ENCODE measurements at places on chromosomes 3 and 15.

GRCh38 chr15:39788108-39788507 is 5.5 kb upstream of the FSIP1 start:
- no peak for DNase-seq

DNA sequence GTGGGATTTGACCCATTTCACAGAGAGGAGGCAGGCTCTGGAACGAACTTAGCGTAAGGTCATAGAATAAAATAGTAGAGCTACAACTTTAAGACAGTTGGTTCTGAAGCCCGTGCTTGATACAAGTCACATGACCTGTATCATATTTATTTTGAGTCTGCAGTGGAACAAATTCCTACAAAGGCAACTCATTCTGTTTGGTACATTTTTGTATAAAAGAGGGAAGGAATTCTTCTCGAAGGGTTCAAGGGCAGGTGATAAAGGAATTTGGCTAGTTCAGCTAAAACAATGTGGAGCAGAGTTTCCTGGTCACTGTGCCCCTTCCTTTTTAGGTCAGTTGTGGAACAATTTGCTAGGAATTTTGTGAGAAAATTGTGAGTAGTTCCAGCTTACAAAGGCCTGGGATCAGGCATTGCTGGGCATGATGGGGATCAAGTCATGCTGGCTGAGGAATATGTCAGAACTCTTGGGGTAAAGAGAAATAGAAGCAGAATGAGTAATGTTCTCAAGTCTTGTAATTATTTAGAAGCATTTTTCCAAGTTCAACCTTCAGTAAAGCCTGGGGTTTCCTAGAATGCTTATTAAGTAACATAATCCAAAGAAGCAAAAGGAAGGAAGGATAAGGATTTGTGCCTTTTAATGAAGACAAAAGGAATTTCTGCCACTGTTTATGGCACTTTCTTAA is 19.1 kb downstream of the USP3 start:
- no peak for DNase-seq

GRCh38 chr3:189355481-189356201 is 183.9 kb downstream of the TPRG1 start:
- no peak for DNase-seq

GRCh38 chr3:9384141-9384828 is 13.1 kb upstream of the SETD5 start:
- DNase-seq = no peak

- DNase-seq = no peak
Observed at GRCh38 chr3:182252802-182253201, 540.5 kb upstream of the ATP11B start.

GRCh38 chr15:99408236-99409096 is 157.2 kb downstream of the LRRC28 start:
- DNase-seq = no peak

DNA sequence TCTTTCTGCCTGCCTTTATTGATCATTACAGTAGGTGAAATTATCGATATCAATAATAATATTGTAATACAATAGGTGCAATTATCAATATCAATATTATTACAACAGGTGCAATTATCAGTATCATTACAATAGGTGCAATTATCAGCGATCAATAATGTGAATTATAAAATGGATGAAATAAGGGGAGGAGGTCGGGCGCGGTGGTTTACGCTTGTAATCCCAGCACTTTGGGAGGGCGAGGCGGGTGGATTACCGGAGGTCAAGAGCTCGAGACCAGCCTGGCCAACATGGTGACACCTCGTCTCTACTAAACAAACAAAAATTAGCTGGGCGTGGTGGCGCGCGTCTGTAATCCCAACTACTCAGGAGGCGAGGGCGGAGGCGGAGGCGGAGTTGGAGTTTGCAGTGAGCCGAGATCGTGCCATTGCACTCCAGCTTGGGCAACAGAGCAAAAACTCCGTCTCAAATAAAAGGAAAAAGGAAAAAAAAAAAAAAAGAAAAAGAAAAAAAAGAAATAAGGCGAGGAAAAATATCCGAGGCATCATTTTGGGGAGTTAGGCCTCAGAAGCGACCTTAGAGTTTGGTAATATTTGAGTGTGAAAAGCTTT is 611 bp upstream of the BNIP2 start:
- DNase-seq = no peak

DNA sequence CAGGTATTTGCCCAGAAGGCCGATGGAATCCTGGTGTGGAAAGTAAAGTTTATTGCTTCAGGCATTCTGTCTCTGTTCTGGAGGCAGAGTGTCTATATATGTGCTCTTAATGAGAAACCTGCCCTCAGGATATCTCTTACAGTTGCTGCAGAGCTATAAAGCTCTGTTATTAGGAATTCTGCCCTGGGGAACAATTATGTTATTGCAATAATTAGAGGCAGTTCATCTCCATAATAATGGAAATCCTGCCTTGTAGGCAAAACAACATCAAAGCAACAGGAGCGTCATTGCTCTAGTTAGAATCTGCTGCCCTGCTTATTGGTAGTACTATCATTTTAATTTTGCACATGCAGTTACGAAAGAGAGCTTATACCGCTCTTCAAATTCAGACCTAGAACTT is 175.6 kb downstream of the IL5RA start:
- no peak for DNase-seq

GRCh38 chr15:48532946-48533345 is 112.6 kb downstream of the FBN1 start:
- DNase-seq = no peak

- DNase-seq = no peak
Observed at GRCh38 chr3:44001072-44001471, 240.6 kb upstream of the TOPAZ1 start.

GRCh38 chr3:83842511-83842910 is 1116.3 kb upstream of the CADM2 start:
- no peak for DNase-seq

DNA sequence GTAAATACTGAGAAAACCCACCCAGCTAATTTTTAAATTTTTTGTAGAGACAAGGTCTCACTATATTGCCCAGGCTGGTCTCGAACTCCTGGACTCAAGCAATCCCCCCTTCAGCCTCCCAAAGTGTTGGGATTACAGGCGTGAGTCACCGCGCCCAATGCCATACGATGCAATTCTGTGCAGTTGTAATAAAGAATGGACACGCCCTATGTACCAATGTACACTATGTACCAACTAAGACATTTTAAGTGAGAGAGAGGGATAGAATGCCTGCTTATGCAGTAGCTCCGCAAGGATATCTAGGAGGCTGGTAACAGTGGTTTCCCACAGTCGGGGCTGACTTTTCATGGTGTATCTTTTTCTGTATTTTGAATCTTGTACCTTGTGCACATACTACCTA is 14.6 kb downstream of the ZNF710 start:
- no peak for DNase-seq

DNA sequence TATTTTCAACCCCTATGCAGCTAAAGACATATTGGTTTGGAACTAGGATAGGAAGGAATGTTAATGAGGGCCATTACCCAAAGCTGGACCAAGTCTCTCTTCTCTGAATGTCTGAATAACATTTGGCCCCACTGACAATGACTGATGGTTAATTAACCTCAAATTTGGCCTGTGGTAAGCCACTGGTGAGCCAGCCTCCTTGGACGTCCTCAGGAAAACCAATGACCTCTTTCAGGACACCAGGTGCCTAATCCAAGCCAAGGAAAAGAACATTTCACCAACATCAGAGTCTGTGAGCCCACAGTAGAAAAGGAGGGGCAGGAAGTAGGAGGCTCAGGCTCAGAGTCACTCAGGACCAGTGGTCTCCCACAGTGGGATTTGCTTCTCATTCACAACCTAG is 56.4 kb upstream of the ETV5 start:
- DNase-seq = no peak

DNA sequence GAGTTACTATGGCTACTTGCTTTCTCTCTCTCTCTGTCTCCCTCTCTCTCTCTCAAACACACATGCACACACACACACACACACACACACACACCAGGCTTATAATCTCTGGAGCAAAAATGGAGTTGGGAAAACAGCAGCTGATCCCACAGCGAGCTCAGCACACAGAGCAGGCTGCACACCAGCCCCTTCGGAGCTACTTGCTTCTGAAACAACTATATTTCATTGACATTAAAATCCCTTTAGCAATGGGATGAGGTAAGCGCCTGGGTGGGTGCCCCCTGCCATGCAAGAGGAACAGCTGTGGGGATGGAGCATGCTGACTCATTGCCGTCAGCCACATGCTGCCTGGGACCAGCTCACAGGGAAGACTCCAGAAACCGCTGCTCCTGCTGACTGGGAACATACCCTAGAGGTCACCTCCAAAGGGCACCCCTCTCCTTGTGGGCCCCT is 45.7 kb downstream of the B3GNT5 start:
- DNase-seq = no peak

GRCh38 chr3:4580346-4581123 is 87.4 kb downstream of the ITPR1 start:
- DNase-seq = no peak

- DNase-seq = no peak
Observed at GRCh38 chr15:83753872-83754493, 100.1 kb downstream of the ADAMTSL3 start.

- DNase-seq = no peak
Observed at GRCh38 chr3:100972867-100973266, 20.4 kb downstream of the ABI3BP start.

DNA sequence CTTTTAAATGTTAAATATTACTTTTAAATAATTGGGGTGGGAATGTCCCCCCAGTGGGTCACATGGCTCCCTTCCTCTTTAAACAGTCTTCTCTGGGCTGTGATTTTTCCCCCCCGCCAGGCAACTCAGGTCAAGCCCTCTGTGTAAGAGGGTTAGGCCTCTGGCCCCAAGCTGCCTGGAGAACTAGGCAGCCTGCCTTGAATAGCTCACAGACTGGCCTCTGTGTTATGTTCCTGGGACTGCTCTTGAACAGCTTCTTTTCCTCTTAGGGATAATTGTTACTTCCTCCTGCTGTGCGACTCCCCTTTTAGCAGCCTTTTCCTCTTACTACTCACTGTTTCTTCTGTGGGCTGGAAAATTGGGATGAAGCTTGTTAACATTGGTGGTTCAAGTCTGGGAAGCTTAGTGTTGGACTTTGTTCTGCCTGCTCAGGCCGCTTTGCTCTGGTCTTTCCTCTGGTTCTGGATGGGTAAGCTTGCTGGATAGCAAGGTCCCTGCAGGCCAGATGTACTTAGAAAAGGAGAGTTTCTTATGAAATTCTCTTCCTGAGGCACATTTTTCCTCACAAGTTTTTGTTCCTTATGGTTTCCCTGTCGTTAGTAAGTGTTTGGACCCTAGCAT is 2.2 kb downstream of the TEX264 start:
- DNase-seq = no peak

GRCh38 chr3:99482191-99482590 is 156.2 kb upstream of the COL8A1 start:
- DNase-seq = no peak

DNA sequence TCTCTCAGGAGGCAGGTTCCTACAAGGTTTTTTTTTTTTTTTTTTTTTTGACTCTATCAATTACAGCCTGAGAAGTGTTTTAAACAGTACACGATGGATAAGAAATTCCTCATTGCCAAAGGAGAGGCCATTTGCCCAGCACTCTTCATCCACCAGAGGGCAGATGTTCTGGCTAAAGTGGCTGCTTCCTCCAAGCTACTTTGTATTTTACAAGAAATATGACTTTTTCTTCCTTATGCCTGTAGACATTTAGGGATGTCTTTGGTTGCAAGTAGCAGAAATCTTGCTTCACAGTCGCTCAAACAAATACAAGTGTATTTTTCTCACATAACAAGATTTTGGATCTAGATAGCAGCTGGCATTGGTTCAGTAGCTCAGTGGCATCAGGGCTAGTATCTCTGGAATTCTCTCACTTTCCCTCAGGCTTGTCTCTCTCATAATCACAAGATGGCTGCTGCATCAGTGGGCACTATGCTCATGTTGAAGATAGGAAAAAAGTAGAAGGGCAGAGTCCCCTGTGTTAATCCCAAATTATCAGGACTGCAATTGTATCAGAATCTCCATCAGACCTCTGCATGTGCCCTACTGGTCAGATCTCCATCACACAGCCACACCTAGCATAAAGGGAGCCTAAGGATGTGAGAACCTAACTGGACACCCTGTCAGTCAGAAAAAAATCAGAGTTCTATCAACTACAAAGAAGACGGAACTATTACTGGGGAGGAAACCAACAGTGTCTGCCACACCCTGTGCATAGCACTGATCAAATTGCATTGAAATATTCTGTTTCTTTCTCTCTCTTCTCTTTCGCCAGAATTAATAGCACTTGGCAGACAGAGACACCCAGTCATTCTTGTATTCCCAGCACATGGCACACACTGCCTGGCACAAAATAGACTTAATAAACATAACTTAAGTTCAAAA is 138.9 kb upstream of the COL8A1 start:
- no peak for DNase-seq

GRCh38 chr3:197466586-197467399 is 89.0 kb downstream of the BDH1 start:
- DNase-seq = no peak

GRCh38 chr15:68783226-68784058 is 37.3 kb downstream of the ANP32A start:
- DNase-seq = peak; percentile 63

- DNase-seq = no peak
Observed at GRCh38 chr15:66963710-66964109, 101.7 kb upstream of the SMAD3 start.

DNA sequence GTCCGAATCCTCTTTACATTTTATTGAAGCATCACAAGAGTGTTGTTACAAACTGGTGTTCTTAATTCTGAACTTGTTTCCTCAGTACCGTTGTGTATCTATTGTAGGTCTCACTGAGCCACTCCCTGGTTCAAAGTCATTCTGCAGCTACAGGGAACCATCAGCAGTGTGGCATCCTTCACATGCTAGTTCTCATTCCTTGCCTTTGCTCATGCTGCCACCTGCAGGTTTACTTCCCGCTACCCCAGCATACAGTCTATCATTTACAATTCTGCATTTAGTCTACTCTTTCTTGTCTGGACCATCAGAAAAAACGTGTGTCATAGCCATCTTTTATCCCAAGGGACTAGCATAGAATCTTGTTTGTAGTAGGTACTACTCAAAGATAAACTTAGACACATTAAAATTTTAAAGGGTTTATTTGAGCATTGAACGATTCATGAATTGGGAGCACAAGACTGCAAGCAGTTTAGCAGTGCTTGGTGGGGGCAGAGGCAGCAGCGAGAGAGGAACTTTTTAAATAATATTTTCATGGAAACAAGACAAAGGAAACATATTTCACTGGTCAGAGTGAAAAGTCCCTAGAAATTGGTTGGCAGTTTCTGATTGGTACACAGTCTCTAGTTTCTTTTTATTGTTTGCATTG is 402.1 kb downstream of the CADM2 start:
- no peak for DNase-seq

DNA sequence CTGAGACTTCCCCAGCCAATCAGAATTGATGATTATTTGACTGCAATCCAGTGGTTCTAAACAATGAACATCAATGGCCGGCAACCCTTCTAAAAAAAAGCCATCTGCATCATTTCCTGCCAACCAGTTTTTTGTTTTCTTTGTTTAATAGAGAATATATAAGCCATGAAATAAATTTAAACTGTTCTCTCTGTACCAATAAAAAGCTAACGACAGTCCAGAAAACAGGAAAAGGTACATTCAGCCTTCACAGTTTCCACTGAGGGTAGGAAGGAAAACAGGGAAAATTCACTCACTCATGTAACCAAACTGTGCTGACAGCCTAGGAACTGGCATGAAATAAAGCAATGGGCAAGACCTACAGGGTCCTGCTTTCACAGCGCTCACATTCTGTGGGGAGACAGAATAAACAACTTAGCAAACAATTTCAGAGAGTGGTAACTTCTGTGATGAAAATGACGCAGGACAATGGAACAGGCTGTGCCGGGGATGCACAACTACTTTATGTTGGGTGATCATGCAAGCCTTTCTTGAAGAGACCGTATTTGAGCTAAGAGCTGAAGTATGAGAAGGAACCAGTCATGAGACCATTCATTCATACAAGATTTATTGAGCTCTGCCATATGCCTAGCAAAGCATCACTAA is 630.1 kb downstream of the MAGI1 start:
- DNase-seq = no peak

Data from activated naive CD4-positive, alpha-beta T cell (primary cell).